ENCODE measurements at places on chromosomes 5 and 9.

- no peak for DNase-seq
Observed at GRCh38 chr5:147882586-147883313, 4.2 kb downstream of the SCGB3A2 start.

- no peak for DNase-seq
Observed at GRCh38 chr5:124210111-124210910, 536.1 kb downstream of the ZNF608 start.

- DNase-seq: no peak
Observed at GRCh38 chr9:61634192-61634591, 444.4 kb downstream of the SPATA31A7 start.

DNA sequence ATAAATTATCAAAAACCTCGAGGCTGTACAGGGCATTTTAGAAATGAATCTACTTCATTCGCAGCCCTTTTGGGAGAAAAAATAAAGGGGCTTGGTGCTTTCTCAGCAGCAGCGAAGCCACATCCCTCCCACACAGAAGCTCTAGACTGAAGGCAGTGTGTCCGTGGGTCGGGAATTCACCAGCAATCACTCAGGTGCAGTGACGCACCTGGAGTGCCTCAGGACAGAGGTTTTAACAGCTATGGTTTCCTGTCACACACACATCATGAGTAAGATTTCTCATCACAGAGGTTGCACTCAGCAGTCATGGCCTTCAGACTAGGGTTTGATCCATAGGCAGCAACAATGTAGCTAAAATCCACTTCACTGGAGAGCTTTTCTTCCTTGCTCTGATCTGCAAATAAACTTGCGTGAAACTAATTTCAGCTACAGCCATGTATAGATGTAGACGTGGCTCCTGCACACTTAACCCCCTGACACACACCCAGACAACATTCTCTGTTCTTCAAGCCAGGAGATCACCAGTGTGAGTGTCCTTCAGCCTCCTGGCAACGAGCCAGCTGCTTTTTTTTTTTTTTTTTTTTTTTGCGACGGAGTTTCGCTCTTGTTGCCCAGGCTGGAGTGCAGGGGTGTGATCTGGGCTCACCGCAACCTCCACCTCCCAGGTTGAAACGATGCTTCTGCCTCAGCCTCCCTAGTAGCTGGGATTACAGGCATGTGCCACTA lies 34.8 kb downstream of the DYNC2I2 start:
- DNase-seq: no peak

DNA sequence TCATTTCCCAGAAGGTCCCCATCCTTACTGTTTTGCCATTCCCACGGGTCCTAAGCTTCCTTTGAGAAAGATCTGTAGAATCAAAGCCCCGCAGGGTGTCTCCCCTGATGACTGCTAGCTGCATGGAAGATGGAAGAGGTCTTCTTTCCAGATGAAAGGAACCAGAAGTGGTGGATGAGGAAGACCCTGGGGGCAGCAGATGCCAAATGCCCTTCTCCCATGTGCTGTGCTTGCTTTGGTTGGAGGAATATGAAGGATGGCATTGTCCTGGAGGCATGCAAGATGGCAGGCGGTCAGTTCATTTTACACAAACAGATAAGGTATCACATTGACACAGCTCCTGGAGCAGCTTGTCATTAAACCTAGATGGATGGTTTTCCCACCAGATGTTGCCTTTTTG lies 25.8 kb upstream of the CER1 start:
- no peak for DNase-seq

GRCh38 chr5:151180291-151180690 lies 22.7 kb upstream of the ANXA6 start:
- no peak for DNase-seq

GRCh38 chr9:136762915-136763648 lies 1.2 kb downstream of the LCN15 start:
- DNase-seq: peak; percentile 35

DNA sequence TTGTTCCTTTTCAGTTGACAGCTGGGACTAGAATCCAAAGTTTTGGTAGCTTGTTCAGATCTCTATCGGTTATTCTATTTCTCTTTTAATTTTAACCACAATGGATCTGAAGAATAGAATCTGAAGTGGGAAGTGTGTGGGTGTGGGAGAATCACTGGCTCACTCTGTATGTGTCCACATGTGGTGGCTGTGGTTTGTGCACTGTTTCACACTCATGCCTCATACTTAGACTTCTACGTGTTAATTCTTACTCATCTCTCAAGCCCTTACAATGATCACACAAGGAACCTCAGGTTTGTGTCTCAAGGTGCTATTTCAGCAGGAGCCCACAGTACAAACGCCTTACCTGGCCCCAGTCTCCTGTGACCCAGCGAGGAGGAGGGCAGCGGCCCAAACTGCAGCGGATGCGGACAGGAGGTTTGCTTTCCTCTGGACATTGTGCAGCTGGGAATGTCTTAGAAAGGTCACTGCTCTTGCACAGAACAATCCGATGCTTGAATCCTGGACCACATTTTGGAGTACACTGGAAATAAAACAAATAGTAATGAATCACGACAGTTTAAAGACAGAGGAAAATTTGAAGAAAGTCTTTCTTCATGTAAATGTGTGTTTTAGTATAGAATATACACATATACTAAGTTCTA lies 309.1 kb downstream of the ADAMTS6 start:
- no peak for DNase-seq

DNA sequence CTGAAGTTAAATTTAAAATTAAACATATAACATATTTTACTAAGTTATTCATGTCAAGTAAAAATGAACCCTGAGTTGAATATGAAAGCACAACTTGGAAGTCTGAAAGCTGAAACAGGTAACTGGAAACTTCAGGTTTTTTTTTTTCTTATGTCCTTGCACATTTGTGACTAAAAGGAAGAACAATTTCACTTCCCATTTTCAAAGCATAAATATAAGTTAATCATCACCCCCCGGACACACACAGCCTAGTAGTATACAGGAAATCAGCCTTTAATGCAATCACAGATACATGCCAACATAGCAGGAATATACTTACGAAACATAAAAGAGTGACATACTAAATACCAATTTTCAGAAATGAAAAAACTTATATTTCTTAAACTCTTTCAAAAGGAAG lies 225.9 kb downstream of the RFX3 start:
- no peak for DNase-seq

GRCh38 chr9:135604437-135605237 lies 34.7 kb downstream of the GLT6D1 start:
- DNase-seq: no peak

DNA sequence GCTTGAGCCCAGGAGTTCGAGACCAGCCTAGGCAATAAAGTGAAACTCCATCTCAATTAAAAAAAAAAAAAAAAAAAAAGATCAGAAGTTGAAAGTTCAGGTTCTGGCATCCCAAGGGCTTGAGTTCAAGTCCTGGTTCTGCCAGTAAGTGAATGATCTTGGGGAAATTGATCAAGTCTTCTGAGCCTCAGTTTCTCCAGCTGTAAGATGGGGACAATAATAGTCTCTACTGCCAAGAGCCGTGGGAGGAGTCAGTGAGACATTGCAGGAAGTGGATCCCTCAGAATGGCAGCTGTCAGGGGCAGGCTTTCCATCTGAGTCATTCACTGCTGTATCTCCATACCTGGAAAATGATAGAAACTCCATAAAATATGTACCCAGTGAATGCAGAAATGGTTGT lies 37.8 kb upstream of the FUBP3 start:
- DNase-seq: no peak

DNA sequence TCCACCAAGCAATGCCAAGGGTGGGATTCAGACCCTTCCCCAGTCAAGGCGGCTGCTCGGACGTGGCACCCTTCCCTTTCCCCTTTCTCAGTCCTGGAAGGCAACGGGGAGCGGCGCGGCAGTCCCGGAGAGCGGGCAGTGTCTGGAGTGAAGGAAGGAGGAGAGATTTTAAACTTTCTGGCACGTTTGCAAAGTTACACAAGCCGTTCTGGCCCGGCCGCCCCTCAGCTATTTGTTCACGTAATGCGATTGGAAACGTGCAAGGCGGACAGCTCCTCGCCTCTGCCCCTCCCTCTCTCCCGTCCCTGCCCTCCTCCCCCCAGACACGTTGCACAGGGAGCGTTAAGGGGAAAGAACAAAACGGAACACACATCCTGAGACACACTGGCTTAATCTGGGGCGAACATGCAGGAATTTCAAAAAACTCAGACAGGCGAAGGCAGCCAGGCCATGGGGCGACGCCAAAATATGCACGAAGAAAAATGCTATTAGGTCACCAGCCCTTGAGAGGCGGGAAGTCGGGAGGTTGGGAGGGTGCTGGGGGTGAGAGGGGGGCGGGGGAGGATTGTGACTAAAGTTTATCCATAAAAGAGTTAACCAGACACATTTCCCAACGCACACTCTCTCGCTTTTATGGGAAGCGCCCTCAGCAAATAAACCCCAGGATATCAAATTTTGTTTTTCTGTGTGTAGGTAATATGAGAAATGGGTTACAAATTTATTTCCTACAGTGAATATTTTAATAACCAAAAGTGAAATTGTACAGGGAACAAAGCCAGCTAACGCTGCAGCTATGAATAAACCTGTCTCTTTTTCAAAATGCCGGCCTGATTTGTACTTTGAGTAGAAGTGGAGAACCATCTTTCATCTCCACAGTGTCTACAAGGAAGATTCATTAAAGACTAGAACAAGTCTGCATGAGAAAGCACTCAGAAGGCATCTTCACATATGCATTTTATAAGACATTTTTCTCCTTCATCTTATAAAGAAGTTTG lies at the start of gene LOX:
TSS of gene LOX (minus strand) at position 144 of the 995 bp plus-strand sequence. CDS start 274 bp downstream, outside the sequence.
- DNase-seq: peak; percentile 98

DNA sequence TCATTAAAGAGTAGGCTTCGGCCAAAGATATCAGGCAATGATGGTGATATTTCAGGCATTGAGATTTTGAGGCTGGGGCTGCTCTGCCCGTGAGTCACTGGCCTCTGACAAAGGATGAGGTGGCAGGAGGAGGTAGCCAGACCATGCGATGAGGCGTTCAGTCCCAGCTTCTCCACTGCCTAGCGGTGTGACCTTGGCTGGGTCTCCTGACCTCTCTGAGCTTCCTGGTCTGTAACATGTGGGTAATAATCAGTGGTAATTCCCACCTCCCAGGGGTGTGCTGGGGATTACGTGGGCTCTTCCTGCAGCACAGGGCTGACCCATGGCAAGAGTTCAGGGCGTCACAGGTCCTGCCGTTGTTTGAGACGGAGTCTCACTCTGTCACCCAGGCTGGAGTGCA lies 73.2 kb upstream of the RAPGEF1 start:
- no peak for DNase-seq

GRCh38 chr5:89729623-89730301 lies 679.8 kb downstream of the CETN3 start:
- no peak for DNase-seq

GRCh38 chr5:159781626-159782157 lies 134.6 kb upstream of the ADRA1B start:
- DNase-seq: no peak

- DNase-seq: no peak
Observed at GRCh38 chr5:95531491-95531890, 23.3 kb downstream of the SKIC3 start.

- DNase-seq: peak; percentile 45
Observed at GRCh38 chr5:169413416-169413815, 112.5 kb upstream of the SLIT3 start.

DNA sequence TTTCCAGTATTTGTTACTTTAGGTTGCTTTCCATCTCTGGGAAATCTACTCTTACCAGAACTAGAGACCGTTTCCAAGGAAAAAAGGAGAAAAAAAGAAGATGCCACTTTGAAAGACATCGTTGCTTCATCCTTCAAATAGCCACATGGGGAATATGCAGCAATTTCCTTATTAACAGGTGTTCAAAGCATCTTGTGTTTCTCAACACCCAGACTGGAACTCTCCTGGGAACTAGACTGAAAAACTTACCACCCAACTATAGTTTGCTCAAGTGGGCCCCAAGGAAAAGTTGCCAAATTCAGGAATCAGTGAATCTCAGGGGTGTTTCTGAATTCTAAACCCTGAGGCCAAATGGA lies 80.0 kb upstream of the JAK2 start:
- peak; percentile 54 for DNase-seq

DNA sequence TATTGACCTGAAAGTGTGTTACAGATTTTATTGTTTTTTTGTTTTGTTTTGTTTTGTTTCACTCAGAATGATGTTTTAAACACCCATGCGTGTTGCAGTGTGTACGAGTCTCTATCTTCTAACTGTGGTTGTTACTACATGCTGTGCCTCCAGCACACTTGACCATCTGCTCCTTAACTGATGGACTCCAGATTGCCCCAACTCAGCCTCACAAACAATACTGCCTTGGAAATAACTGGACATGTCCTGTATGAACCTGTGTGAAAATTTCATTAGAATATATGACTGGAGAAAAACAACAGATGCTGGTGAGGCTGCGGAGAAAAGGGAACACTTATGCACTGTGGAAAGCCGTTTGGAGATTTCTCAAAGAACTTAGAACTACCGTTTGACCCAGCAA lies 68.7 kb upstream of the HAND1 start:
- DNase-seq: no peak

DNA sequence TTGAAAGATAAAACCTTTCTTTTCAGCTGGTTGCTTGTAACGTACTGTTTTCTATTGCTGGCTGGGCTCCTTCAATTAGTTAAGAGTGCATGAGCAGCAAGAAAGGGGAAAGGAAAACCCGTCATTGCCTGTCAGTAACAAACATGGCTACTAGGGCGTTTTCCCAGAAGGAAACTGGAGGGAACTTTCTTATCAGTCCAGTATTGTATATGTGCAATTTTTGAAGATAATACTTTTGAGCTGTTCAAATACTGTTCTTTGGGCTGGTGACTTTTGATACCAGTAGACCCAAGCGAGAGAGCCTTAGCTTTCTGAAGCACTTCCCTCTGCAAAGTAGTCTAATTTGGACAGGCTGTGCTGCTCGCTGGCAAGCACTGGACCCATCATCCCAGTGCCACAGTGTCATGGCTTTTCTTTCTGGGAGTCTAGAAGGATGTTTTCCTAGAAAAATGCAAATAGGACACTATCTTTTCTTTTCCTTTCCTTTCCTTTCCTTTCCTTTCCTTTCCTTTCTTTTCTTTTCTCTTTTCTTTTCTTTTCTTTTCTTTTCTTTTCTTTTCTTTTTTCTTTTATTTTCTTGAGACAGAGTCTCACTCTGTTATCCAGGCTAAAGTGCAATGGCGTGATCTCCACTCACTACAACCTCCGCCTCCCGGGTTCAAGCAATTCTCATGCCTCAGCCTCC lies 149.9 kb upstream of the SMIM23 start:
- no peak for DNase-seq

DNA sequence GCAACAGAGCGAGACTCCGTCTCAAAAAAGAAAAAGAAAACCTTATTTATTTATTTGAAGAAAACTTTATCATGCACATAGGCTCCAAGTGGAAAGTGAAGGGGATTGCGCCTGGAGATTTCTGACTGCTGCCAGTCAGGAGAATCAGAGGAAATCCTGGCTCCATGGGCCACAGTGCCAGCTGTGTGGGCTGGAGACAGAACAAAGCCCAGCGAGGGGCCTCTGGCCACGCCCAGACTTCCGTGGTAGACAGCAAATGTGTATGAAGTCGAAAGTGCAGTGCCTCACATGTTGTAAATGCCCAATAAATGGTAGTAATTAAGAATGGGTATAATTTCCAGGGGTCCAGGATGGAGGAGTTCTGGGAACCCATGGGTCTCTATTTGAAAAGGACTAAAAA lies 75.8 kb upstream of the WWC1 start:
- DNase-seq: no peak

- no peak for DNase-seq
Observed at GRCh38 chr9:114499528-114499927, 5.7 kb downstream of the WHRN start.

Data from adipocyte (in vitro differentiated cells).